ENCODE measurements at places on chromosomes 13 and 19.

DNA sequence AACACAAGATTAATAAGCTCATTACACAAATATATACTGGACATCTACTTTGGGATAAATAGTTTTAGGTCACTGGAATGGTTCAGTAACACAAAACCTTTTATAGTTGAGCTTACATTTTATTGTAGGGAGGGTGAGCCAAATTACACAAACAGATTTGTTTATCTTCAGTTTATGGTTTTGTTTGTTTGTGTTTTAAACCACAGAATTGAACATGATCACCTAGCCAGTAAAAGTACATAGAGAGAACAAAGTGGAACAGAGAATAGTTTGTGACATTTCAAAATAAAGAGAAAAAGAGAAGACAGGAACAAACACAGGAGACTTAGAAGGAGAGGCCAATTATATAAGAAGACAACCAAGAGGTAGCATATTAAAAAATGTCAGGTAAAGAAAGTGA, 1930.2 kb upstream of the PCDH20 start:
- peak; percentile 4 for DNase-seq

GRCh38 chr19:38234615-38235014, 10.6 kb upstream of the DPF1 start:
- DNase-seq = no peak

DNA sequence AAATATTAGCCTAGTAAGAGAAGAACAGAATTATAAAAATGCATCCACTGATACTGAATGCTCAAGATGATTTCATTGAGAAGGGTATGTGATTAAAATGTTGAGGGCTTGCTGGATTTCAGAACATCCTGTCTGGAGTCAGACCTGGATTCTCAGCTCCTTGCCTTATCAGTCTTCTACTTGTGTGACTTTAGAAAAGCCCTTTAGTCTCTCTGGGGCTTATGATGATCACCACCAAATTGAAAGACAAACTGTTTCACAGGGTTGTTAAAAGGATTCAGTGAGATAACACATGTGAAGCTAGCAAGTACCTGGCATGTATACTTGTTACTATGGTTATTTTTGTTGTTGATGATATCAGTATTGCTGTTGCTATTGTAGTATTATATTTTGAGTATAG, 118.4 kb downstream of the GPC6 start:
- DNase-seq = no peak

GRCh38 chr13:88000787-88001186, 329.6 kb downstream of the SLITRK5 start:
- no peak for DNase-seq

DNA sequence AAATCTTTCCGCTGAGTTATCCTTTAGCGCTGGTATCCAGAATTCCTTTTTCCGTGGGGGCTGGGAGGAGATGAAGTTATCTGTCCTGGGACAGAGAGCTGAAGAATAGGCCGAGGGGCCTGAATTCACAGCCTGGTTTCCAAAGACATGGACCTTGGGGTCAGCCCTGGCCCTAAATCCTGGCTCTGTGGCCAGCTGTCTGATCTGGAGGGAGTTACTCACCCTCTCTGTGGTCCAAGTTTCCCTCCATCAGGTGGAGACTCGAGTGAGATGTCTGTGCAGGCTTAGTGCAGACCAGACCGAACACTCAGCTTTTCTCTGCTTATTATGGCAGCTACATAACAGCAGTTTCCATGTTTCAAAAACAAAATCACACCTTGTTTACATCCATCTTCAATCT, 59.6 kb downstream of the CDADC1 start:
- DNase-seq = no peak

DNA sequence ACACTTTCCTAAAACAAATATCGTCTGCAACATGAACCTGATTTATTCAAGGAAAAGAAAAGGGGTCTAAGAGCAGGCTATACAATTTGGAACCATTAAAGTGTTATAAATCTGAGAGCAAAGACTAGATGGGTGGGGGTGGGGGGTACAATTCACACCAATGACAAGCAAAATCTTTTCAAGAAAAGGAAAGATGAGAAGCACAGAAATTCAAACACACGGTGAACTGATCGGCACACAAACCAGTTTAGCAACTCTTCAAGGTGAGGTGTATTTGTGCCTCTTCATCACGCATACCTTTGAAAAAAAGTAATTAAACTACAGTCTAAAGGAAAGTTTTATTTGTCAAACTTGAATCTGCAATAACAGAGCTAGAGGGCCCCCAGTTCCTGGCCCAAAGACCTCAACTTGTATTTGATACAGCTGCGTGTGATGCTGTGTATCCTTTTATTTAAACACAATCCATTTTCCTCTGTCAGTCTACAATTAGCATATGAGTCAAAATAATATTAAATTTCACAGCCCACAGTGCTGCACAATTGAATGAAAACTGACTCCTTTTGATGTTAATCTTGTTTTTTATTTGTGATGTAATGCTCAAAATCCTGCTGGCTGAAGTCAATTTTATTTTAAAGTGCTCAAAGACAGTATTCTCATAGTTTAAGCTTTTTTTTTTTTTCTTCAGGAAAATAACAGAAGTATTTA, 14.2 kb downstream of the EFNB2 start:
- no peak for DNase-seq

DNA sequence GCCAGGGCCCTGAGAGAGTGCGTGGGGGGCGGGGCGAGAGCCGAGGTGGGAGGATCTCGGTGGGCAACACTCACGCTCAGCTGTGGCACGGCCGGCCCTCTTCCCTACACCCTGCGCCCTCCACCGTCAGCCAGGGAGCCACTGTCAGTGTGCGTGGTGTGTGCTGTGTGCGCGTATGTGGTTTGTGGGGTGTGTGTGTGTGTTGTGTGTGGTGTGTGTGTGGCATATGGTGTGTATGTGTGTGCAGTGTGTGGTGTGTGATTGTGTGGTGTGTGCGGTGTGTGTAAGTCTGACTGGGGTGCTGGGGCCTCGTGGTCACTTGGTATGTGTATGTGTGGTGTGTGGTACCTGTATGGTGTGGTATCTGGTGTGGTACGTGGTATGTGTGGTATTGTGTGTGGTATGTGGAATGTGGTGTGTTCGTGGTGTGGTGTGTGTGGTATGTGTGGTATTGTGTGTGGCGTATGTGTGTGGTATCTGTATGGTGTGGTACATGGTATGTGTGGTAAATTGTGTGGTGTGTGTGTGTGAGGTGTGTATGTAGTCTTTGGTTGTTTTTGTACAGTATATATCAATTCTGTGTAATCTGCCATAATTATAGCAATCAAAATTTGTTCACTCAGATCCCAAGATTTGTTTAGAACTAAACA, 5.1 kb downstream of the GRK1 start:
- DNase-seq = no peak

DNA sequence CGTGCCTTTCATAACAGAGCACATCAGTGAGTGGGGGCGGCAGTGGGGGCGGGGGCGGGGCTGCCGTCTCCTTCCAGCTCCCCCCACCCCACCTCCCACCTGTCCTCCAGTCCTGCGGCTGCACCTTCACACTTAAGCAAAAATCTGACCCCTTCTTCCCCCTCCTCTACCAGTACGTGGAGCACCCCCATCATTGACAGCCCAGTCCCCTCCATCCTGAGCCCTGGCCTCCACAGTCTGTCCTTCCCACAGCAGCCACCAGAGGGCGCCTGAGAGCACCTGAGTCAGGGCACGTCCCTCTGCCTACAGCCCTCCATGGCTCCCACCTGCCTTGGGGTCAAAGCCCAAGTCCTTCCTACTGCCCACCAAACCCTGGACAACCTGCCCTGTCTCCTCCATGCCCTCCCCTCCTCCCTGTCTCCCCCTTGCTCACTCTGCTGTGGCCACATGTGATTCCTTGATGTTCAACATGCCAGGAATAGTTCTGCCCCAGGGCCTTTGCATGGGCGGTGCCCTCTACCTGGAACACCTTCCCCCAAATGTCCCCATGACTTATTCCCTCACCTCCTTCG, 4.0 kb downstream of the EBI3 start:
- DNase-seq = no peak

GRCh38 chr19:5990289-5990797, 12.4 kb upstream of the RANBP3 start:
- DNase-seq = peak; percentile 77

DNA sequence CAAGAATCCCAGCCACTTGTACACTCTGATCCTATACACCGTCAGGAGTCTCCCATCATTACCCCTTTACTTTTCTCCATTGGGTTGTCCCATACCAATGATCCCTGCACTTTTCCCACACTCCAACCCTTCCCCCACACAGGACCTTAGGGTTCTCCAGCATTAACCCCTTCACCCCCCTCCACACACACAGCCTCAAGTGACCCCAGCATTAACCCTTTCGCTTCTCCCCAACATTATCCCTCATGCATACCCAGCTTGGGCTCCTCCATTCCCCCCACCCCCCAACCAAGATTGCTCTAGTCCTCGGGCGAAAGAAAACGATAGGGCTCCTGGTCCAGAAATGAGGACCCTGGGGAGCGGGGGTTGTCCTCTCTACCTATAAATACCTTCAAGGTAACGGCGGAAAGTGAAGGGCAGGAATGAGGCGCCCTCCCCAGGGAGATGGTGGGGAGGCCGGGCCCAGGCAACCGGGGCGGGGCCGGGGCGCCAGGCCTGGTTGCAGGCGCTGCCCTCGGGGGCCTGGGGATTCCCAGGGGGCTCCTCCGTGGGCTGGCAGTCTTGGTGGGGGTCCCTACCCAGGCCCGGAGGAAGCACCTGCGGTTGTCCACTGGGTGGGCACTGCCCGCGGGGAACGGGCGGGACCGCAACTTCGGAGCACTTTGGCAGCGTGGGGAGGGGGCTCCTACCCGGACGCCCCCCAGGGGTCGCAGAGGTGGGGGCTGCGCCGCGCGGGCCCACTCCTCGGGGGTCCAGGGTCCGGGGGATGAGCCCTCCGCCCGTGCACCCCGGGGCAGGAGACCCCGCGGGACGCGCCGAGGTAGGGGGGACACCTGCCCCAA, 757 bp downstream of the WIZ start:
- no peak for DNase-seq

DNA sequence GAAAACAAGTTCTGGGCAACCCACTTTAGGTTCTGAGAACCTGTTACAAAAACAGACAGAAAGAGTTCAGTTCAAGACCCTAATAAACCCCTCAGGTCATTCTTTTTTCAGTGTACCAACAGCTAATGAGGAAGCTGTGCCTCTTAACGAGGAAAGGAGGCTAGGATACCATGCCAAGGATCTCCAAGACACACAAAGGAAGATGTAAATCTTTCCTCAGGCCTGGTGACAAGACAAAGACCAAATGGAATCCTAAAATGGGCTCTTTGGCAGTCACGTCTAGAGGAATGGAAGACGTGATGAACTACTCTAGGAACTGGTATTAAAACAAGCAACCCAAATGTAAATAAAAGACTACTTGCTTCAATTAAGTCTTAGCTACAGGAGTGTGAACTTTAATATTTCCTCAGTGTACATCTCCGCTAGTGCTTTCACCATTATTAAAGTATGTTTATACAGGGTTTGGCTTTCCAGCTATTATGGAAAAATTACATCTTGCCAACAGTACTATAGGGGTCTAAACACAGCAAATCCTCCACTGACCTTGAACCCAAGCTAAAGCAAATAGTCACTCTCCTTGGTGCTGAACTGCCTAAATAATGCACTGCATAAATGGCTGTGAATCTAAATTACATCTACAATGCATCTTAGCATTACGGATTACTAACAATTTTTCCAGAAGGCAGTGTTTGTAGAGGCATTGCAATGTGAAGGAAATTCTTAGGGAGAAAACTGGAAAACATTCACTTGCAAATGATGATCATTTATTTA, 42.3 kb downstream of the ENOX1 start:
- no peak for DNase-seq

Data from NCI-H2029 treated with DMSO at 0.1 percent for 48 hours (cell line).